ENCODE measurements at places on chromosomes 4 and X. TPM values are rescaled to one million over a fixed set of nuclear protein-coding genes. Genes with fewer than 3 reads are reported as not detected.

DNA sequence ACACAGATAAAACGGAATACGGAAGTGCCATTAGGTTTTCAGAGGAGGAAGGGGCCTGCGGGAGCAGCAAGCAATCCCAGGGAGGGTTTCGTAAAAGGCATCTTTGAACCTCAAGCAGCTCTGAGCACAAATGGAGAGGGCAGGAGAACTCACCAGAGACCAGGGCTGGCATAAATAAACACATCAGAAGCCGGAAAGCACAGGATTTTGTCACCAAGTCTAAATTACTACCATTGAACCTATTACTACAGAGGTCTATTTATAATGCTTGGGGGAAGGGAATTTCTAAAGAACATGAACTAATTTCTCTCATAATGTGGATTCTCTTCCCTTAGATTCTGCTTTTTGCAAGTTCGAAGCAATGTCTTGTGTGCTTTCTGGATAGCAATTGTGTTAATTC, 39.6 kb upstream of the MBTPS2 start:
- H3K27me3 ChIP-seq: no peaks in the 10 kb centered on the region
- no peak for DNase-seq
- H3K27ac ChIP-seq: no peak overlapping the region
- H3K4me1 ChIP-seq: no peaks in the 10 kb centered on the region

GRCh38 chrX:70427365-70427764, 4.3 kb downstream of the GDPD2 start:
- no peak for DNase-seq
- no peak overlapping the region for H3K4me3 ChIP-seq
- H3K27ac ChIP-seq: no peak overlapping the region
- H3K4me1 ChIP-seq: no peaks in the 10 kb centered on the region
- H3K27me3 ChIP-seq: no peaks in the 10 kb centered on the region

The TMEM154 gene
- 50.0 TPM for total RNA-seq

The TKTL1 gene
- not detected for total RNA-seq

DNA sequence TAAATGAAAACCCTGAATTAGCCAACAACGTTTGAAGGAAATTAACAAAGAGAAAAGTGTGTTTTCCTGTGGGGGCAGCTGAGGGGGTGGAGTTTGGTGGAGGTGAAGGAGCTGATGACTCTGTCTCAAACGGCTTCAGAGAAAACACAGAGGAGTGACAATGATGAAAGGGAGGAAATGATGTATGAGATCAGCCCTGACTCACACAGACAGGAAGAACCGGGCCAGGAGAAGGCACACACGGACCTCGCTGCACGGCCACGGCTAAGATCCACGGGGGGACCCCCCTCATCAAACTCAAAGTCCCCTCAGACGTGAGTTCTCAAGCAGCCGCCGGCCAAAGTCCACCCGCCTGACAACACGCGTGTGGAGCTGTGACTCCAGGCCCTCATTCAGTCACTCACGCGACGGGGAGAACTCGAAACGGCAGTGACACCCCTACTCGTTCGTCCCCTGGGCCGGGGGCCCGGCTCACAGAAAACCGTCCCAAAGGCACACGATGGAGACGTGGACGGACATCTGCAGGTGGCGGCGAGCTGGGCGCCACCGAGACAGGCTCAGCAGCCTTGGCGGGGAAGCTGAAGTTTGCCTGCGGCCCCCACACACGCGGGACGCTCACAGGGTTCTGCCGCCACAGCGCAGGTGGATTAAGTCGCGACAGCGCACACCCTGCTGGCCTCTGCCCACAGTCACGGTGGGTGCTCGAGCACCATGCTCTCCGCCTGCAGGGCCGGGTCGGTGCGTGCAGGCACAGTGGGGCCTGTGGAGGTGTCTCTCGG, 28.8 kb downstream of the PPP2R3B start:
- peaks cover 11% of the 10 kb centered on the region for H3K4me1 ChIP-seq
- H3K27me3 ChIP-seq: no peaks in the 10 kb centered on the region
- no peak overlapping the region for H3K4me3 ChIP-seq
- peak overlapping the region; percentile 66 for H3K27ac ChIP-seq
- peak; percentile 79 for DNase-seq

- H3K4me3 ChIP-seq: no peak overlapping the region
- no peaks in the 10 kb centered on the region for H3K36me3 ChIP-seq
- no peak overlapping the region for H3K27ac ChIP-seq
- no peaks in the 10 kb centered on the region for H3K27me3 ChIP-seq
- DNase-seq: no peak
These were observed 30.9 kb downstream of the FAM9B start for GRCh38 chrX:9003041-9003440.

DNA sequence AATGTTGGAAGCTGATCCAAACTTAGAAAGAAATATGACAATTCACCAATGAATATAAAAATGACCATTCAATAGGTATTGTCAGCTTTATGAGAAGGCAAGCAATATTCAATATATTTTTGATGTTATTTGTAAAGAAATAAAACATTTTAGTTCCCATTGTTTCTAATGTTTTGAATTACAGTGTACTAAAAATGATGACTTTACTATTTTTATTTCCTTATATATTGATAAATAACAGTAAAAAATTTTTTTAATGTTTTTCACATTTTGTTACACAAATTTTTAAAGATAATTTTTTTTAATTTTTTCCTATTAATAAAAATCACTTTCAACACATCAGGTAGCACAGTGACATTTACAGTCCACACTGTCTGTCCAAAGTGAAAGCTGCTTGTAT, 565.5 kb upstream of the FAM241A start:
- H3K27ac ChIP-seq: no peak overlapping the region
- H3K4me1 ChIP-seq: no peaks in the 10 kb centered on the region
- H3K27me3 ChIP-seq: no peaks in the 10 kb centered on the region
- DNase-seq: no peak

DNA sequence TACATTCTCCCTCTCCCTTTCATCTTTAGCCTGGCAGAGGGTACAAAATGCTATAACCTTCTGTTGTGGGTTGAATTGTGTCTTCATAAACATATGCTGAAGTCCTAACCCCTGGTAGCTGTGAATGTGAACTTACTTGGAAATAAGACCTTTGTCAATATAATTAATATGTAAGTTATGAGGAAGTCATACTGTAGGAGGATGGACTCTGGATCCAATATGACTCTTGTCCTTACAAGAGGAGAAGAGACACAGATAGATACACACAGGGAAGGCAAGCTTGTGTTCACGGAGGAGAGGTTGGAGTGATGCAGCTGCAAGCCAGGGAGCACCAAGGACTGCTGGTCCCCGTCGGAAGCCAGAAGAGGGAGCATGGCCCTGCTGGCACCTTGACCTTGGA, 94.7 kb downstream of the SLC2A9 start:
- no peak overlapping the region for H3K27ac ChIP-seq
- no peak for DNase-seq
- H3K36me3 ChIP-seq: no peaks in the 10 kb centered on the region
- H3K27me3 ChIP-seq: no peaks in the 10 kb centered on the region

DNA sequence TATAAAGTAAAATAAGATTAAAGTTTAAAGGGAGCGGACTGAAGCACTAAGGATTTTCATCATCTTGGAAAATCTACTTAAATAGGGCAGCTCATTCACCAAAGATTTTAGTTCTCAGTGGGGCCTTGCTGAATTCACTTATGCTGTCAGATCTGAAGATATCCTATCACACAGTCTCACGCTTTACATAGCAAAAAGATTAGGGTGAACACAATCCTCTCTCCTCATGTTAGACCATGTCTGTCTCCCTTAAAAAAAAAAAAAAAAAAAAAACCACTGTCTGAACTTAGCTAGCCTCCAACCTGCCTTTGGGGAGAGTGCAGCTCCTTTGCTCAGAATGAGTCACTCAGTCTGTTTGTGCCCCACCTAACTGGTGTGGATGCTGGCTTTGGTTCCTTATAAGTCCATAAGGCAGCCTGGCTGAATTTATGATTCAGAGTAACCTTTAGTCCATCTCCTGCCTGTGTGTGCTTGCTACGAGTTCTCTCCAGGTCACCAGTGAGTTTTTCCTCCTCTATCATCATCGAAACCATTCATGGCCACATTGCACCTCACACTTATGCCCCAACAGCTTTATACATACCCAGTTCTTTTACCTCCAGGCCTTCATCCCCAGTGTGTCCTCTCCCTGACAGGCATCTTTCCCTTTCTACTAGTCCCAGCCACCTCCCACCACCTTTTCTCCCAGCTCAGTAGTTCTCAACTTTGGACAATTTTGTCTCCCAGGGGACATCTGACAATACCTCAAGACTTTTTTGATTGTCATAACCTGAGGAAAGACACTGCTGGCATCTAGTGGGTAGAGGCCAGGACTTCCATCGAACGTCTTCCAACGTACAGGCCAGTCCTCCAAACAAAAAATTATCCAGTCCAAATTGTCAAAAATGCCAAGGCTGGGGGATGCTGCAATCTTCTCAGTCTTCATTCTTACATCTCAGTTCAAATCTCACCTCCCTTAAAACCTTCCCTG, 220.7 kb upstream of the EMCN start:
- H3K4me1 ChIP-seq: peaks cover 27% of the 10 kb centered on the region
- no peaks in the 10 kb centered on the region for H3K27me3 ChIP-seq
- peak; percentile 79 for DNase-seq
- H3K27ac ChIP-seq: peak overlapping the region; percentile 71
- no peaks in the 10 kb centered on the region for H3K36me3 ChIP-seq
- no peak overlapping the region for H3K4me3 ChIP-seq

The COX7B2 gene
- total RNA-seq: not detected

- no peaks in the 10 kb centered on the region for H3K36me3 ChIP-seq
- H3K4me1 ChIP-seq: peaks cover 18% of the 10 kb centered on the region
- no peaks in the 10 kb centered on the region for H3K27me3 ChIP-seq
These were observed 3.5 kb downstream of the TMSB4X start for GRCh38 chrX:12978205-12979025.

DNA sequence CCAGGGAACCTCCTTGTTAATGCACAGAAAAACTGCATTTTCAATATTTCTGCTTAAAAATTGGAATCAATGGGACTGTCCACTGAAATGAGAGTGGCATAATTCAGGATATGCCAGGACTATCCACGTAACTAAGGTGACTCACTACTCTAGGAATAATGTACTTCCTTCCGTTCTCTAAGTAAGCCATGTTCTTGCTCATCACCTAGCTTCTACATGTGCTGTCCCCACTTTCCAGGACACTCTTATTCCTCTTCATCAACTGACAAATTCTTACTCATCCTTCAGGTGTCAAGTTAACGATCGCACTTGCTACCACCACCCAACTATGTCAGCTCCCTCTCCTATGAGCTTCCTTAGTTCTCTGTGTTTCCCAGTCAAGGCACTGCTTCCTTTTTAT, 342.8 kb upstream of the F9 start:
- DNase-seq: no peak
- H3K27ac ChIP-seq: no peak overlapping the region
- no peaks in the 10 kb centered on the region for H3K27me3 ChIP-seq
- no peak overlapping the region for H3K4me3 ChIP-seq

DNA sequence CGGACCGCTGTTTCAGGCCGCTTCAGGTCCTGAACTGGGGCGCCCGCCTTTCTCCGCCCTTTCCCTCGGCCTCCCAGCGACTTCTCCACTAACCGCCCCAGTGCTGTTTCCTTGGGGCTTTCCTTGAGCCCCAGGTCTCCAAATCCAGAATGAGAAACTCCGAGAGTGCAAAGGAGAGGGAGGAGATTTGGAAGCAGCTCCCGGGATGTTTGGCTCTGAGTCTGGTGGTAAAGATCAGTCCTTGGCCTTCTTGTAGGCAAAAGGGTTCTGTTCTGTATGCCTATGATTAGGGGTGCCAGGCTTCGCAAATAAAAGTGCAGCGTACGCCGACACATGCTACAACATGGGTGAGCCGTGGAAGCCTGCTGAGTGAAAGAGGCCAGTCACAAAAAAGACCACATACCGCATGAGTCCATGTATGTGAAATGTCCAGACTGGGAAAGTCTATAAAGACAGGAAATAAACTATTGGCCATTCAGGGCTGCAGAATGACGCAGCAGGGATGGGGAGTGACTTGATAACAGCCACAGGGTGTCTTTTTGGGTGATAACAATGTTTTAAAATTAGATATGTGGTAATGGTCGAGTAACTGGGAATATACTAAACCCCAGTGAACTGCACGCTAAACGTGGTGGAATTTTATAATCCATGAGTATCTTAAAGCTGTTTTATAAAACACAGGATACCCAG, 99.8 kb downstream of the TRAPPC11 start:
- no peaks in the 10 kb centered on the region for H3K27me3 ChIP-seq
- no peak overlapping the region for H3K27ac ChIP-seq
- no peak overlapping the region for H3K4me3 ChIP-seq
- no peaks in the 10 kb centered on the region for H3K4me1 ChIP-seq

DNA sequence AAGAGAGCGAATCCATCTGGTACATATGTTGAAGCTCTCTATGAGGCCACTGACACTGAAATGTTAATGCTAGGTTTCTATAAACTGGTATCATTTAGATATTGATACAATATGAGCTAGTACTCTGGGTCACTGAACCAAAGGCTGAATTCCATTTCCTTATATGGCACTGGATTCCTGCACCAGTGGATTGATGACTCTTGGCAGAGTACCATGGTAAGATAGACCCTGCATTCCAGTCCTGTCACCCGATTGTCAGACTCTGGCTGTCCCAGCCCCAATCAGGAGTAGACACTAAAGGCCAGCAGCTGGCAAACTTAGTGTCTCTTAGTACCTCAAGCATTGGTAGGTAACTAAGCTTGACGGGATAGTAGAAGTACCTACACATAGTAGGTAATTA, 44.0 kb upstream of the EOLA2 start:
- no peak for DNase-seq
- no peaks in the 10 kb centered on the region for H3K27me3 ChIP-seq
- H3K36me3 ChIP-seq: no peaks in the 10 kb centered on the region
- no peak overlapping the region for H3K4me3 ChIP-seq
- H3K27ac ChIP-seq: no peak overlapping the region

DNA sequence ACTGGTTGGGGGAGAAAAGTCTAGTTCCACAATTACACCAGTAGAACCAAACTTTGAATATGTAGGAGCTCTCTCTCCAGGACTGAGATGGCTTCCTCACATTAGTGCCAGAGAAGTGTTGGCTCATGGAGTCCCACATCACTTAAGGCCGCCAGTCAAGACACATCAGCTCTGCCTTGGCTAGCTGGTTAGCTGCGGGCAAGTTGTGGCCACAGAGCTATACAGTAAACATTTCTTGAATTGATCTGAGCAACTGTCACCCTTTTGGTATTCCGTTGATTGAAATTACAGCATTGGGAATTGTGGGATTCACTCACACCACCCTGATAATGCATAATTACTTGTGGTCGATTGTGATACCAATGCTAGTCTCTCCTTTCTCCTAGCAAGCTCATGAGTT, 76.2 kb downstream of the LNX1 start:
- no peaks in the 10 kb centered on the region for H3K36me3 ChIP-seq
- no peak for DNase-seq
- H3K27me3 ChIP-seq: peaks cover 5% of the 10 kb centered on the region
- no peak overlapping the region for H3K27ac ChIP-seq
- no peaks in the 10 kb centered on the region for H3K4me1 ChIP-seq

All from endothelial cell of umbilical vein (primary cell).